Omental fat pad (tissue), 4 donors: ENCODE measurements at places on chromosomes 13 and 19. TPM values are rescaled to one million over a fixed set of nuclear protein-coding genes. Genes with fewer than 3 reads are reported as not detected.

ZNF296 gene
- 0.84 TPM for total RNA-seq

ZNF626 gene
- 11.2 TPM for total RNA-seq

ZSCAN4 gene
- total RNA-seq: not detected

SELENOV gene
- total RNA-seq: not detected

IFNL4 gene
- not detected for total RNA-seq

CEACAM4 gene
- not detected for total RNA-seq

JSRP1 gene
- total RNA-seq: not detected

VSTM2B gene
- not detected for total RNA-seq

MPND gene
- total RNA-seq: 5.9 TPM

GPC5 gene
- 0.74 TPM for total RNA-seq

SYNE4 gene
- 0.79 TPM for total RNA-seq

NLRP11 gene
- not detected for total RNA-seq

C2CD4C gene
- total RNA-seq: 9.6 TPM

ZNF135 gene
- total RNA-seq: 1.2 TPM

ZNF577 gene
- total RNA-seq: 26.6 TPM

PRTN3 gene
- total RNA-seq: not detected

- no peak for DNase-seq
Observed at GRCh38 chr13:113974304-113975281, 717 bp upstream of the C13orf46 start.

DNA sequence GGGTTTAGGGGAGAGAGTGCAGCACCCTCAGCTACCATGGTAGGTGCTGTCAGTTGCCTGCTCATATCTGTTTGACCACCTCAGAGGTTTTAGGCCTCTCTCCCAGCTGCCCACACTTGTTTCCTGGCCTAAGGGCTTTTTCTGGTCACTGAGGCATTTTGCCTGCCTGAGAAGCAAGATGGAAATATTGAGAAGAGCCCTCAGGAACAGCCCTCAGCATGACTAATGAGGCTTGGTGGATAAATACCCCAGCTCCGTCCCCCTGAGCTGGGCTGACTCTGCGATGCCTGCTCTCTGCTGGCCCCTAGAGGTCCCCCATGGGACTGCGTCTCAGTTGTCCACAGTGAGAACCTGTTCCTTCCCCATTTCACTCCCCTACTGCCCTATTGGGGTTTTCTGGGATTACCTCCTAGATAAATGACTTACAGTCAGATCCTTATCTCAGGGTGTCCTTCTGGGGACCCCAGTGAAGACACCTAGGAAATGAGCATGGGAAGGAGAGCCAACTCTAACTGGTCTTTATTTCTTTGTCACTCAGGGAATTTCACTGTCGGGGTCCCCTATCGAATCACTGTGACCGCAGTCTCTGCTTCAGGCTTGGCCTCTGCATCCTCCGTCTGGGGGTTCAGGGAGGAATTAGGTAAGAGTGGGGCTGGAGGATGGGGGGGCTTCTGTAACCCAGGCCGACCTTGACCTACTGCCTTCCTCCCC lies 13.3 kb downstream of the PALM3 start:
- peak; percentile 45 for DNase-seq

GRCh38 chr19:32811151-32811550 lies 58.4 kb downstream of the SLC7A9 start:
- no peak for DNase-seq

DNA sequence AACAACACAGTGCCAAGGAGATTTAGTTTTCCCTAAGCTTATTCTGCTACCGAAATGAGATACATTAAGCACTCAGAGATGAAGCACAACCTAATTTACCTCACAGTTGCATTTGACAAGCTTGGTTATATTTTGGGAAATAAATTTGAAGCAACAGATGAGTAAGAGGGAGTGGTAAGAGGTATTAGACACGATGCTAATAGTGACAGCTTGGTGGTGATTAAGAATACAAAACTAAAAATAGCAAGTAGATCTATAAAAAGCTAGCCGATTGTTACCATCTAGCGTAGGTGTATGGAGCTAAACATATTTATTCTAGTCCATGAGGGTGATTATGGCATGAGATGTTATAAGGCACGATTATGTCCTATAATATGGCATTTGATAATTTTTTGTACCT lies 208.5 kb downstream of the PCCA start:
- DNase-seq: no peak

- DNase-seq: no peak
Observed at GRCh38 chr13:33208290-33209220, 77.0 kb downstream of the STARD13 start.

DNA sequence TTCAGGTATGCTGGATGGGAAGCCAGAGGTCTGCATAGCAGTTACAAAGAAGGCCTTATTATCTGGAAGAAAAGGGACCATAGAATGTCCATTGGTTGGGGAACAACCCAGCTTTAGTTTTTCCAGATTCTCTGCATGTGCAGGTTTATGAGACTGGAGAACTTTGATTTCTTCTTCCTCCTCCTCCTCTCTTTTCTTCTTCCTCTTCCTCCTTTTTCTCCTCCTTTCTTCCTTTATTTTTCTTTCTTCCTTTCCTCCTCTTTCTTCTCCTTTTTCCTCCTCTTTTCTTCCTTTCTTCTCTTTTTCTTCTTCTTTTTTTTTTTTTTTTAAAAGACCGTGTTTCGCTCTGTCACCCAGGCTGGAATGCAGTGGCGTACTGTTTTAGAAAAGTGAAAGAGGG lies 30.9 kb downstream of the EPN1 start:
- no peak for DNase-seq

DNA sequence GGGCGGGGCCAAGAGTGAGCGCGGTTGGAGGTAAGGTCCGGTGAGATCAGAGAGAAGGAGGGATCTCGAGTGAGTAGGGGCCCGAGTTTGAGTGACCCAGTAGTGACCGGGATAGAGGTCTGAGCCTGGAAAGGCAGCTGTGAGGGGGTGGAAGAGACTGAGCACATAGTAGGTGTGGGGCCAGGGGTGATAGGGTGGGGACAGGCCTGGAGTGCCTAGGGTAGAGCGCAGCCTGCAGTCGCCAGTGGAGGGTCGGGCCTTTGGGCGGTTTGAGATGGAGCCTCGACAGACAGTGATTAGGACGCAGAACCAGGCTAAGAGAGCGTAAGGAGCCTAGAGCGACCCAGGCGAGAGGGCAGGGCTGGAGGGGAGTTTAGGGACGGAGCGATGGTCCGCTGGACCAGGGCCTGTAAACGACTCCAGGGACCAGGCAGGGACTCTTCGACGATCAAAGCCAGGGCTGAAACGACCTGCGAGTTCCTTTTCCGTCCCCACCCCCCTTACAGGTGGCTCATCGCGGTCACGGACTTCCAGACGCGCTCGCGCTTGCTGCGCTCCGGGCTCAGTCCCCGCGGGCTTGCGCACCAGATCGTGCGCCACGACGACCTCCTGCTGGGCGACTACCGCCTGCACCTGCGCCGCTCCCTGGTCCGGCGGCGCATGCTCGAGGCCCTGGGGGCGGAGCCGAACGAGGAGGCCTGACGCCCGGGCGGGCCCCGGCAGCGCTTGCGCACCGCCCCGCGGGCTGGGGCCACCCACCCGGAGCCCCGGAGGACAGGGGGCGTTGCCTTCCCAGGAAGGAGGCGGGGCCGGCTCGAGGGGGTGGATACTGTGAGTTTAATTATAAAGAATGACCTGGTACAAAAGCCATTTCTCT lies 9.4 kb downstream of the C19orf81 start:
- DNase-seq: no peak

- DNase-seq: no peak
Observed at GRCh38 chr13:102825921-102826706, 19.7 kb upstream of the ERCC5 start.

- no peak for DNase-seq
Observed at GRCh38 chr13:48962281-48962680, 13.4 kb upstream of the FNDC3A start.

GRCh38 chr13:75628801-75629200 lies 7.3 kb upstream of the LMO7 start:
- DNase-seq: no peak

GRCh38 chr19:10284065-10284959 lies 2.4 kb upstream of the ICAM4 start:
- DNase-seq: no peak

DNA sequence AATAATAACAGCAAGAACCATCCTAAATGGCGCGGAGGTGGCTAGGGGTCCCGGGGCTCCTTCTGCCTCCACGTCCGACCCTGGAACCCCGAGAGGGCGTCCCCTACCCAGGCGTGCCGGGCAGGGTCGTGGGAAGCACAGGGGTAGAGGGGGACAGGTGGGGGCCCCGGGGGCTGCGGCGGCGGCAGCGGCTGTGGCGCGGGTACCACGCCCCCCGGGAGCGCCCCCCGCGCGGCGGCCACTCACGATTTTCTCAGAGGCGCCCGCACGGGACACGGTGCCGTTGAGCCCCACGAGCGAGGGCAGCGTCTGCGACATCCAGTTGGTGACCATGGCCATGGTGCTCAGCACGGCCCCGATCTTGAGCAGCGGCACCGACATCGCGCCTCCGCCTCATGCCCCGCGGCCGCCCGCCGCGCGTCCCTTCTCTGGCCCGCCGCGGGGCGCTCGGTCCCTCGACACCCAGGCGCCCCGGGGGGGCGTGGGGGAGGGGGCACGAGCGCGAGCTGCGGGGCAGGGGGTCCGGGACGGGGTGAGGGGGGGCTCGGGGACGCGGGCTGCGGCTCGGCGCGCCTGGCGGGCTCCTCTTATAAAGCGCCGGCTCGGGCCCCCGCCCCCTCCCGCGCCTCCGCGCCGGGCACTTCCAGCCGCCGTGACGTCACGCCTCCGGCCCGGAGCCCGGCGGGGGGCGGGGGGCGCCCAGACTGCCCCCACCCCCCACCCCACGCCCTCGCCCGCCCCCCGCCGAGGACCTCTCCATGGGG lies 22.9 kb downstream of the OLFM2 start:
- no peak for DNase-seq

DNA sequence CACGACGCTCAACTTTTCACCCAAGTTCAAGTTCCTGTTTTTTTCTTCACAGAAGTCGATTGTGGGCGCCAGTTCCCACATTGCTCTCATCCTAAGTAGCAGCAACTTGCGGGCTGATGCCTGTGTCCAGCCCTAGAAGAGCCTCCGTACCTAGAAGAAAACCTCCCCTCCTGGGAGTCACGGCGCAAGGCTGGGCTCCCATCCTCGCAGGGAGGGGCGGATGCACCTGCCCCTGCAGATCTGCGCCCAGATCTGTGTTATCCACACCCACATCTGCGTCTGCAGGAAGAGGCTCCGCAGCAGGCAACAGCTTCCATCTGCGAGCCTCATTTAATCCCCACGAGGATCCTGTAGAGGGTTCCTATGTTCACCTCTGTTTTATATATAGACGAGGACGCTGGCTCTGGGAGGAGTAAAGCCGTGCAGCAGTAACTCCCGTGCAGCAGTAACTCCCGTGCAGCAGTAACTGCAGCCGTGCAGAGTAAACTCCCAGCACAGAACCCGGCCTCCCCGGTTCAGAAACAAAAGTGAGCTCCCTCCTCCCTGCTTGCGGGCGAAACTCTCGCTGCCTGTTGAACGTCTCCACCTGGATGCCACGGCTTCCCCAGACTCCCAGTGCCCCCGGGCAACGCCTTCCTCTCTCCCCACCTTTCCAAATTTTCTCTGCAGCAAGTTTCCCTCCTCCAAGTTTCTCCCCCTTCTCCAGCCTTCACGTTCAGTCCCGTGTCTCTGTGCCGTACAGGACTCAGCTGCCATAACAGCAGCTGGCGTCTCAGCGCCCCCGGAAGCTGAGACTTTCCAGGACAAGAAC lies 23.5 kb upstream of the LAIR1 start:
- no peak for DNase-seq

DNA sequence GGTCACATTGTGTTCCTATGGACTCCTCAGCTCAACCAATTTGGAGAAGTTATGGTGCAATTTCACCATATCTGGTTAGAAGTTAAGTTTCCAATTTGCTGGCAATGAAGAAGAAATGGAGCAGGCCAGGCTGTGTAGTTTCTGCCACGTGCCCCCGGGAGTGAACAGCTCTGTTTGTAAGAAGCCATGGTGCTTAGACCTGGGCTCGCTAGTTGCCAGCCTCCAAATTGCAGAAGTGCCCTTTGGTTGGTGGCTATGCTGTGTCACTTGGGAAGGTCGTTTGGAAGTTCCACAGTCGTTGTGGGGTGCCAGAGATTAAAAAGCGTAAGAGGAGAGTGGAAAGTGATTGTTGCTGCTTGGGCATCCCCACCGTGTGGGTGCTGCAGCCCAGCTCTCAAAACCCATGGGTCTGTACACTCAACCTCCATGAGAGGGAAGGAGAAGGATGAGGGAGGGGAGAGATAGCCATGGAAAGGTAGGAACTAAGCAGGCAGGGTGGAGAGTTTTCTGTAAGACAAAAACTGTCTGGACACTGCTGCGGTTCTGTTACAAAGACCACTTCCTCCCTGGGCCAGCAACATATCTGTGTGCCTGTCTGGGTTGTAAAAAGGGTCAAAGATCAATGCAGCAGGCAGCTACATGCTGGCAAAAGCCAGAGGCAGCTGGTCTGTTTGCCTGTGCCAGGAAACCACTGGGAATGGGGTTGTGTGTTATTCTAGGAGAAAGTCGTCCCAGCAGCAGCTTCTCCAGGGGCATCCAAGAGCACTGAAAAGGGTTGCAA lies 10.8 kb downstream of the ALOX5AP start:
- DNase-seq: no peak

- no peak for DNase-seq
Observed at GRCh38 chr13:27921421-27921960, 1.7 kb downstream of the PDX1 start.

GRCh38 chr13:33876716-33877394 lies 58.9 kb downstream of the RFC3 start:
- DNase-seq: no peak

DNA sequence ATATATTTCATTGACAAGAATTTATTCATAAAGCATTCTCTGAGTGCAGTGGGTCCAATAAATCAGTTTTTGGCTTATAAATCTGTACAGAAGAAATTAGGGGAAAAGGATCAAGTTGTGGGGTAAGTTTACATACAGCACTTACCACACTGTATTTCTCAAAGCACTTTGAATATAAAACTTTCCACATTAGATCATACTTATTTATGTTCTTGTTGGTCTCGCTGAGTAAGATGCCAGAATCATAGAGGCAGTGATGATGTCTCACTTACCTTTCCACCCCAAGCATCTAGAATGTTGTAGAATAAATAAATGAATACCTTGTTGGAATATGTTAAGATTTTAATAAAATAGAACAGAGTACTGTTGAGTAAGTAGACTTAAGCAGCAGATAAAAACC lies 279.1 kb downstream of the PCDH20 start:
- no peak for DNase-seq

DNA sequence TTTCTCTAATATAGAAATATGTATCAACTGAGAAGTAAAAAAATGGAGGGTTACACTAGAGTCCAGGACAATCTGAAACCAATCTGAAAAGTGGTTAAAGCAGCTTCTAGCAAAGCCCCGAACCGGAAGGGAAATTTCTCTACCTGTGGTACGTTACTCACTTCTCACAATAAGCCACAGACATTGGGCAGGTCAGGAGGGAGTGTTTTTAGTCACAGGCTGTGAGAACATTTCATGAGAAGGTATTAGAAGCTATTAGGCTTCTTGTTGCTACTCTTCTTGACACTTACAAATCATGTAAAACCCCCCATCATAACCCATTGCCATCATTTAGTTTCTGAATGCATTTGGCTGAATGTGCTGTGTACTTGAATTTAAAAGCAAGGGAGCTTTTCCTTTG lies 120.9 kb downstream of the NUFIP1 start:
- DNase-seq: no peak

DNA sequence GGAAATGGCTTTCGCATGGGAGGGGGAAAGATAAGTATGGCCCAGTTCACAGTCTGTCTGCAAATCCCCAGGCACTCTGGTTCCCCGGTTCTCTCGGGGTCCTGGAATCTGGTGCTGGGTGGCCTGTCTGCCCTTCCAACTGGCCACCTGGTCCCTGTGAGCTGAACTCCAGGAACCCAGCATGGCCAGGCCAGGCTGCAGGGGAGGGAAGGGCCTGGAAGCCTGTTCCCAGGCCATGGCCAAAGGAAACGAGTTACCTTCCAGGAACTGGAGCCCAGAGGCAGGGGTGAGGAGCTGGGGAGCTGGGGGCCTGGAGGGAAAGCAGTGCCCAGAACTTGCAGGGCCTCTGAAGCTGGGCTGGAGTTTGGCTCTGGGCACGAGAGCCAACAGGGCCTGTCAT lies 19.1 kb upstream of the PNMA8C start:
- no peak for DNase-seq
